ENCODE measurements at places on chromosomes 16 and 17.

- DNase-seq, result peak; percentile 50
Measured at GRCh38 chr16:20849589-20850390, 43.5 kb downstream of the REXO5 start.

- DNase-seq, result peak; percentile 92
Measured at GRCh38 chr17:76005263-76006149, 4.9 kb downstream of the CDK3 start.

DNA sequence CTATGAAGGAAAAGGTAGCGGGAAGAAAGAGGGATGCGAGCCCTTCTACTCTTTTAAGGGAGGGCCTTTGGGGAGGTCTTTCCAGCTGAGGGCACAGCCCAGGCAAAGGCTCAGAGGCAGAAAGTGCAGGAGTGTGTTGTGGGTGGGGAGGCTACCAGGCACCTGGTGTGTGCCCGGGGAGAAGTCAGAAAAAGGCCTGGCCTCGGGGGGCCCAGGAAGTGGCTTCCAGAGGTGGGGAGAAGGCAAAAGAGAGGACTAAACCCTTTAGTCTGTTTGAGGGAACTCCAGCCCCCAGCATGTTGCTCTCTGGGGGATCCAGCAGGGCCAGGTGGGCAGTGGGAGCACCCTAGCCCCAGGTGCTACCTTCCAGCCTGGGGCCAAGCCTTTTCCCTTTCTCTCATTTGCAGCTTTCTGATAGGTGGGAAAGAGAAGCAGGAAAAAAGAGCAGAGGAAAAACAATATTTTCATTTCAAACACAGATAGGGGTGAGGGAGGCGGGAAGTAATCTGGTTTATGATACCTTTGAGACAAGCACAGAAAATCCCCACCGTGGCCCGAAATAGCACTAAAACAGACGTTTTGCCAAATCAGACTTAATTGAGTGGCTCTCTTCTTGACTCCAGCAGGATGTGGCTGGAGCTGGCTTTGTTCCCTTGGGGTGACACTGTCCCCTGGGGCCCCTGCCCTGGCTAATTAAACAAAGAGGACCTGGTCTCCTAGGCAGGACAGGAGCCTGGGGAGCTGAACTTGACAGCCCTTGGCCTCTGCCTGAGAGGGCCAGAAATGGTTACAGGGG lies 10.4 kb downstream of the RAI1 start:
- no peak for DNase-seq

DNA sequence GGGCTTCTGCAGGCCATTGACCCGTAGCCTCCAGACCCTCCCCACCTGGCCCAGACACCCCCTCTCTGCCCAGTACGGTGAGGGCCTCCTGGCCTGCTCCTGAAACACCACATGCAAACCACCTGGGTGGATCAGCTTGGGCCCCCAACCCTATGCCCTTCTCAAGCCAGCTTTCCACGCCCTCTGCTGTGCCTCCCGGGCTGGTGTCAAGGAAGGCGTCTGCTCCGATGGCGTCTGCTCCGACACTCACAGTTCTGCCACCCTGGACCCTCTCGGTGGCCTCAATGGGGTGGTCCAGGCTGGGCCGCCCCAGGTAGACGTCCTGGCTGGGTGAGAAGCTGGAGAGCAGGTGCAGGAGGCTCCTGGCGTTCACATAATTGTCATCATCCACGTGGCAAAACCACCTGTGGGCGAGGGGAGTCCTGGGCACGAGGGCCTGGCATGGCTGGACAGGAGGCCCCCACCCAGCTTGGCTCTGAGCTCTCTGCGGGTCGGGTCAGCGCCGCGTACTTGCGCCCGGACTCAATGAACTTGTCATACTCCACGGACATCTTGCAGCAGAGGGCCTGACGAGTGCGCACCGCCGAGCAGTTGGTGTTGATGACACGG lies 1.4 kb downstream of the RFNG start:
- DNase-seq, result no peak

DNA sequence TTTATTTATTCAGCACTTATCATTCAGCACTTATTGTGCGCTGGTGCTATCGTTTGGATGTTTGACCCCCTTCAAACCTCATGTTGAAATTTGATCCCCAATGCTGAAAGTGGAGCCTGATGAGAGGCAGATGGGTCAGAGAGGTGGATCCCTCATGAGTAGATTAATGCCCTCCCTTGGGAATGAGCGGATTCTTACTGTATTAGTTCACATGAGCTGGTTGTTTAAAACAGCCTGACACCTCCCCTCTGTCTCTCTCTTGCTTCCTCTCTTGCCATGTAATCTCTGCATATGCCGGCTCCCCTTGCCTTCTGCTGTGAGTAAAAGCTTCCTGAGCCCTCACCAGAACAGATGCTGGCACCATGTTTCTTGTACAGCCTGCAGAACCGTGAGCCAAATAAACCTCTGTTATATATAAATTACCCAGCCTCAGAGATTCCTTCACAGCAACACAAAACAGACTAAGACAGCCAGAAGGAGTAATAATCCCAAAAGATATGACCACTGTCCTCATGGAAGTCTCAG lies 111.1 kb downstream of the CACNG3 start:
- DNase-seq, result peak; percentile 56

All from D341Med (cell line).